ENCODE measurements at places on chromosomes 12 and 14.

DNA sequence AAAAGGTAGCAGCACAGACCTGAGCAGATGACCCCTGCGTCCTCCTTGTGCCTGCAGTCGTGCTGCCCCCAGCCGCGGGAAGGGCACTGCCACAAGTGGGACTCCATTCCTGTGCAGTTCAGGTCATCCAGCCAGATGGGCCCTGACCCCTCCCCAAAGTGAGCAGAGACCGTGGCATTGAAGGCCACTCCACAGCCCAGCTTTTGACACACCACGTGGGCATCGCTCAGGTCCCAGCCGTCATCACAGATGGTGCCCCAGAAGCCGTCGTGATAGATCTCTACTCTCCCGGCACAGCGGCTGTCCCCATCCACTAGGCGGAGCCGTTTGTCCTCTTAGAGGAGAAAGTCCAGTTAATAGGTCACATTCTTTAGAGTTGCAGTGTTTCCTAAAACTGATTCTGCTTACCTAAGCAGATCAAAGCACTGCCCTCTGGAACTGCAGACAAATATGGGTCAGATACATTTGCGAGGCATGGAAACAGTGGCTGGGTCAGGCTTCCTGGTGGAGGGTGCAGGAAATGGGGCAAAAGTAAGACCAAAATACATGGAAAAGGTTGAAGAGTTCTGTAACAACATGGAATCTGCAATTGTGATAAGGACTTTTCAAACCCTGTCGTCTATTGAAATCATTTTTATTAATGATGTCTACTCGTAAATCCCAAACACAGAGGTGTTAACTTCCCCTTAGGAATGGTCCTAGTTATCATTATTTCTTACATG lies 69.4 kb downstream of the CD163L1 start:
- DNase-seq: no peak

GRCh38 chr14:94089479-94089878 lies 8.4 kb downstream of the IFI27L1 start:
- DNase-seq: no peak

DNA sequence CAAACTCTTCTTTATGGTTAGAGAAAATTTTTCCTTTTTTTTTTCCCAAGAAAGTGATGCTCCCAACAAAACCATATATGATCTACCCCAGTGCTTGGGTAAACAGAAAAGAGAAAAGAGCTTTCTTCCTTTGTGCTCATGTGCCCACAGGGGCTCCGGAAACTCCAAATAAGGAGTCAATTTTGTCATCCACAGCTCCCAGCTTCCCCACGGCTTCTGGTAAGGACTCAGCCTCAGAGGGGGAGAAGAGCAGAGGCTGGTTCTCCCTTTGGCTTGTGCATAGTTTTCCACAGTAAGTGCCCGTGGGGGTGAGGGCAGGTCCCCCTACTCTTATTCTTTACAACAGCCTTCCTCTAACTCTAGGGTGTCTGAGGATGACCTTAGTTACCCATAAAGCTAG lies 13.3 kb upstream of the RGS6 start:
- no peak for DNase-seq

DNA sequence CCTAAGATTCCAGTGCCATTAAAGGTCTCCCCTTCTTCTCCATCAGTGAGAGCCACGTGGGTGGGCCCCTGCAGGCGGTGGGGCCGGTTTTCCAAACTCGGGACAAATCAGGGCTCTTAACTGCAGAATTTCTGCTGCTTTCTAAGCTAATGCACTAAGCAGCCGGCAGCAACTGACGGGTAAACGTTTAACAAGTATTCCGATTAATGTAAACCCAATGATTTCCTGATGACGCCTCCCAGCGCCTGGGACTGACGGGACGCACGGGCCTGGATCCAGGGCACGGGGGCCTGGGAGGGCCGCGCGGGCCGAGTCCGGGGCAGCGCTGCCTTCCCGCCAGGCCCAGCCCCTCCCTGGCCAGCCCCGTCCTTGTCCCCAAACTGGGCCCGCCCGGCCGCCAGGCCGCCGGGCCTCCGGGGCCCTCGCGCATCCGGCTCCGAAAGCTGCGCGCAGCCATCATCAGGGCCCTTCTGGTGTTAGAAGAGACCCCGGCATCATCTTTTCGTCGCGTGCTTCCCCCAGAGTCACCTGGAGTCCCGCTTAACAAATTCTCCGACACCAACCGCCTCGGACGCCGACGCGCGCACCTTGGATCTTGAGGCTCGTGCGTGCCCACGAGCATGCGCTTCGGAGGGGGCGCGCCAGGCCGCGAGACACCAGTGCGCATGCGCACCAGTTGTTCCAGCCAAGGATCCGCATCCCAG lies at the start of gene MLH3:
MLH3 (minus strand) TSS at position 616 of the 704 bp plus-strand sequence. CDS start 1,812 bp downstream, outside the sequence.
- peak; percentile 55 for DNase-seq

DNA sequence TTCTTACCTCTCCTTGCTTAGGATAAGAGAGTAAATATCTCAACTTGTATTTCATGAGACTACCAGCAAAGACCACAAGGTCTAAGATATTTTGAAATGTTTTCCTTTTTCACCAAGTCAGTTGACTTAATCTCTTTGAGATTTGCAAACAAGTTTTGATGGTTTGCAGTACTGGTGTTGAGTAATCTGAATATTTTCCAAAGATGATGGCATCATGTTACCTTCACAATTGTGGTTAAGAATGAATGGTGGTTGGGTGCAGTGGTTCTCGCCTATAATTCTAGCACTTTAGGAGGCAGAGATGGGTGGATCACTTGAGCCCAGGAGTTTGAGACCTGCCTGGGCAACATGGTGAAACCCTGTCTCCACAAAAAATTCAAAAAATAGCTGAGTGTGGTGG lies 225.7 kb downstream of the TMTC2 start:
- no peak for DNase-seq

DNA sequence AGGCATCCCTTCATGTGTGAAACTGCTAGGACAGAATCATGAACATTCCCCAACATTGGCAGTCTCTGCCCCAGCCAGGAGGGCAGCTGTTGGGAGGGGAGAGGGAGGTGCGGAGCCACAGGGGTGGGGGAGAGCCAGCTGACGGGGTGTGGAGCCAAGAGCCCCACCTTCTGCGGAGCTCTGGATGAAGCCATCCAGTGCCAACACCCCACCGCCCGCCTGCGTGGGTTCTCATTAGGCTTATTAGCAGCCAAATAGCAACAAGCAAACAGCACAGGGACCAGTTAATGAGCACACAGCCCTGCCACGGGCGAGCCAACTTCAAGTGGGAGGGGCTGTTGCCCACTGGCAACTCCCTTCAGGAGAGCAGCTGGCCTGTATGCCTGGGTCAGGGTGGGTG lies 12.1 kb downstream of the LTBP2 start:
- DNase-seq: no peak

DNA sequence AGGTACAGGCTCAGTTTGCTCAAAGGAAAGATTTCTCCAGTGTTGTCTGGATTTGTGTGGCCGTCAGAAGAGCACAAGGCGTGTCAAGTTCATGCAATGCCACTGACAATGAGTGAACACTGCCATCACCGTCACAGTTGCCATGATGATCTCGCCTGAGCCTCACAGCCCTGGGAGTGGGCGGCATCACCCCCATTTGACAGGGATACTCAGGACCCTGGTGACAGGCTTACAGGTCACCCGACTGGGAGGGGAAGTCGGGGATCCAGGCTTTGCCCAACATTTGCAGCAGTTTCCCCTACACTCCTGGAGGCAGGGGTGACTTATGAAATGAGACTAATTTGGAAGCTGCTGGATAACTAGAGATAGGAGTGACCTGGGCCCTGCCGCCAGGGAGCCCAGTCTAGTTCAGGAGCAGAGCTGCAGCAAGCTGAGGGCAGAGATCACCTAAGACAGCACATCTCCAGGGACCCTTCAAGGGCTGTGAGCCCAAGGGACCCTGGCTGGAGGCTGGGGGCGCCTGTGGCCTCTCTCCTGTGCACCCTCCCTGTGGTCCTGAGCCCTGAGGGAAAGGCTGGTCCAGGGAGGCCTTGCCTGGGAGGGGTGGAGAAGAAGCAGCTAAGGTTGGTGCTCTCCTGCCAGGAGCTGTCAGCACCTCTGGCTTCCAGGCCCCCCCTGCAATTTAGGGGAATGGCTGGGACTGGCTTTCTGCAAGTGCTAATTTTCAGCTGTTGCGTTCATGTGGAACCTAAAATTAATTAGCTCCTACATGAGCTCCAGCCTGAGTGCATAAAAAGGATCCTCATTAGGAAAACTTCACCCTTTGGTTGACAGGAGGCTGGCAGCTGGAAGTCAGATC lies 32.4 kb upstream of the BEGAIN start:
- DNase-seq: no peak

GRCh38 chr12:6961695-6962284 lies 8.7 kb downstream of the PHB2 start:
- DNase-seq: peak; percentile 93

DNA sequence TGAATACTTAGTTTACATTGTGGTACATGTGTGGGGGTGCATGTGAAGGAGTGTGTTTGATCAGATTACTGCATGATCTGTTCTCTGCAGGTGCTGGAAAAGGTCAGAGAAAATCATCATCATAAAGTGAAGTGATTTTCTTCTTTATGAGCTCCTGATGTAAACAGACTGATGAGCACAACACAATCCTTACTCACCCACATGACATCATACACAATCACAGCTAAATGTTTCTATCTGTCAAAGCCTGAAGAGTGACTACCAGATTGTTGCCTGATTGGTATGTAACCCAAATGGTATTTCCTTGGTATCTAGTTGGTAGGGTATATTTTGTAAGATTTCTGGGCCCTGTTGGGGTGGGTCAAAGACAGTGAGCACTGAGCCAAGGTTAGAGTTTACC lies 270.8 kb downstream of the FOXG1 start:
- DNase-seq: no peak

- no peak for DNase-seq
These were observed 89.6 kb upstream of the BMP4 start for GRCh38 chr14:54046250-54046649.

GRCh38 chr14:21070610-21071224 lies 613 bp downstream of the ARHGEF40 start:
- DNase-seq: no peak

GRCh38 chr14:90850487-90850886 lies 34.3 kb upstream of the TTC7B start:
- DNase-seq: no peak

- no peak for DNase-seq
These were observed 40.3 kb upstream of the SMOC1 start for GRCh38 chr14:69838881-69839416.

DNA sequence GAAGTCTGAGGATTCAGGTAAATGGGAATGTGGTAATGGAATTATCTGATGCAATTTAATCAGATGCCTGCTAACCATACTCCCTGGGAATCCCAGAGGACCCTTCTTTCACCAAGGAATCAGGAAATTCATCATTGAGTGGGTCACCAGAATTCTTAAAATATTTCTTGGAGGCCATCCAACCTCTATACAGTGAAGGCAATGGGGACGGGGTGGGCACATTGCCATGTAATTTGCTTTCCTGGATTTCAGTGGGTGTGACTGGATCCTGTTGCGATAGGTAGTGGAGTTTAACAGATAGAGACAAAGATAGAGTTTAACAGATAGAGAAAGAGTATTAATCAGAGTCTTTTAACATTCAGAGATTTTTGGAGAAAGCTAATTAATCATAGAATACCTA lies 394.4 kb downstream of the DAD1 start:
- no peak for DNase-seq

DNA sequence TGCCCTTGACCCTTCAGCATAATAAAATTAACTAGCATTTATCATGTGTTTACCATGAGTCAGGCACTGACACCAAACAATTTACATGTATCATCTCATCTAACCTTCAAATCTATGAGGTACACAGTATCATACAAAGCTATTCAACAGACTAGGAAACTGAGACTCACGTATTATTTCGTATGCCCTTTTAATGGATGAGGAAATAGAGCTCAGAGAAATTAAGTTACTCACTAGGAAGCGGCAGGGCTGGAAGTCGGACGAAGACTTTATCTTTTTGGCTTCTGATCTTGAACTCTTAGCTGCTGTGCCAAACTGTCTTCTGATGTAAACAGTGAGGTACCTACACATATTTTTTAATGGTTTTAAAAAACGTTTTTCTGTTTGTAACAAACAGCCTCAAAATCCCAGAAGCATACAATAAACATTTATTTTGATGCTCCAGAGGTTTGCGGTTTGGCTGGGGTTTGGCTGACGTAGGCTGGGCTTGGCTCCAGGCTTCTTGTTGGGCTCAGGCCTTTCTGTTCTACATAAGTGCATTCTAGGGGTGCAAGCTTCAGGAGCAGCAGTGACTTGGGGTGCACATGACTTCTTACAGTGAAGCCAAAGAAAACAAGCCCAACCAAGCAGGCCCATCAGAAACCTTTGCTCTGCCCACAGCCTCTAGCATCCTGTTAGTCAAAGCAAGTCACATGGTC lies 184.7 kb downstream of the TBX5 start:
- DNase-seq: no peak

GRCh38 chr12:100753837-100754236 lies 40.7 kb upstream of the ANO4 start:
- DNase-seq: peak; percentile 83

DNA sequence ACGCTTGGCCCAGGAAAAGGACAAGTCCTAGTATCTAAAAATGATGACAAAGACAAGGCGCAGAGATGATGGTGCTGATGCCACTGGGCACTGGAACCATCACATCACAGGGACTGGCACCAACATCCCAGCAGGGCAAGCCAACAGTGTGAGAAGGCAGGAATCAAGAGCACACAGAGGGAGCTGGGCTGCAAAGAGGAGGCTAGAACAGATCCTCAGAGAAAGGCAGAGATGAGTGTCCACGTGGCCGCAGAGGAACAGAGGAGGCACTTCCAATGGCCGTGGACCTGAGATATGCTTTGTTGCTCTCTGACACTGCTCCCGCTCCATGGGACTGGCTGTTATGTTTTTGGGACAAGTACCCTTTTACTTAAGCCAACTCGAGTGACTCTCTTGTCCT lies 17.9 kb downstream of the FOXN3 start:
- no peak for DNase-seq

DNA sequence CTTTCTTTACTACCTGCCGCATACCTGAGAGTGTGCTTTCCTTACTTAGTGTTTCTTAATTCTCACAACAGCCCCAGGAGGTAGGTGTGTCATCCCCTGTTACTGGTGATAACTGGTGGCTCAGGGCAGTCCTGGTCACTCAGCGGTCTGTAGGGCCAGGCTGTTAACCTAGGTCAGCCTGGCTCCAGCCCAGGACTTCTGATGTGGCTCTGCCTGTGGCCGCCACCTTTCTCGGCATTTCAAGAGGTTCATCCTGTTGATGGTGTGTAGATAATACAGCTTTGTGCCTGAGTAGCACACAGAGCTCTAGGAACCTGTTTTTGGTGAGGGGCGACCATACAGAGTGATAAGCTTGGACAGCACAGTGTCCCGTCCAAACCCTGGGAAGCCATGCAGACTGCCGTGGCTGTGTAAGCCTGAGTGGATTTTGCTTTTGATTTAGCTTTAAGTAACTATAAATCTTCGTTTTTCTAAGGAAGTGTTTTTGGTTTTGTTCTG lies 11.9 kb upstream of the DNAH10 start:
- DNase-seq: no peak

- DNase-seq: no peak
These were observed 43.3 kb upstream of the NPFF start for GRCh38 chr12:53550595-53550994.

DNA sequence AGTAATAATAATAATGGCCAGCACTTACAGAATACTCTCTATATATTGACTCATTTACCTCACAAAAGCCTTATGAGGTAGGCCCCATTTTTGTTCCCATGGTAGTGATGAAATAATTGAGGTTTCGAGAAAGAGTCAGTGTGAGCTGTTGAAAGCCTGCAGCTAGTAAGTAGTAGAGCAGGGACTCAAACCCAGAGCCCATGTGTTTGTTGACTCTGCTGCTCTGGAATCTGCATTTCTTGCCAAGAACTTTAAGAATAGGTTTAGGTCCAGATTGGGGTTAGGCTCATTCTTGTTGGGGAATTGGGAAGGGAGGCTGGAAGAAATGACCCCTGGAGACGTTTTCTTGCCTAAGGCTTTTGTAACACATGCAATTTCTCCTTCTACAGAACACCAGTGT lies 27.9 kb downstream of the DYRK4 start:
- DNase-seq: no peak
